DND-41 (cell line): ENCODE measurements at places on chromosomes 1 and 21.

GRCh38 chr21:33852485-33852884 is 63.1 kb downstream of the ATP5PO start:
- no peak overlapping the region for H3K27ac ChIP-seq
- H3K27me3 ChIP-seq: no peaks in the 10 kb centered on the region
- H3K4me1 ChIP-seq: no peaks in the 10 kb centered on the region
- no peak for DNase-seq

DNA sequence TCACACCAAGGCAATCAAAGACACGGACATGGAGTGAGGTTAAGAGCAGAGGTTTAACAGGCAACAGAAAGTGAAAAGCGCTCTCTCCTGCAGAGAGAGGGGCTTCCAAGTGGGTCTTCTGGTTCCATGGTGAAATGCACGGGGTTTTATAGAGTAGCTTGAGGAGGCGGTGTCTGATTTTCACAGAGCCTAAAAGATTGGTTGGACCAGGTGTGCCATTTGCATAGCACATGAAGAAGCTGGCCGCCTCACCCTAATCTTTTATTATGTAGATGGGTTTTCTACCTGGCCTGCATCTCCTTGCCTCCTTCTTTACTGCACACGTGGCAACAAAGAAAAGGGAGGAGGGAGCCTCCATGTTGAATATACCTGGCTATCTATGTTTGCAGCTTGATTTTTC is 197.3 kb downstream of the RYR2 start:
- no peak for DNase-seq
- no peaks in the 10 kb centered on the region for H3K27me3 ChIP-seq
- no peak overlapping the region for H3K4me3 ChIP-seq
- no peaks in the 10 kb centered on the region for H3K4me1 ChIP-seq
- H3K36me3 ChIP-seq: no peaks in the 10 kb centered on the region

DNA sequence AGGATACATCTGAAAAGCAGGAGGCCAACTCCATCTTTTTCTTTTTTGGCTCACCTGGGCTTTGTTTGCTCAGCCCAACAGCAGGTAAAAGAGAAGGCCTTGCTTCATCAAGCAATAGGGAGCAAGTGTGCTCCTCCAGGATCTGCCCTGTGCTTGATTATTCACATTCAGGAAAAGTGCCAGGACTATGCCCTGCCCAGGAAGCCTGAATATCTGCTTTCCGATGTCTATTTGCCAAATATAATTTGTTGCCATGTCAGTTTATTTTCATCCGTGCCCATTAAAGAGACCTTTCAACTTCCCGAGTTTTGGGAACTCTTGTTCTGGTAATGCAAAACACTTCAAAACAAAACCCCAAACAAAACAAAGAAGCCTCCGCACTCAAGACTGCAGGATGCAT is 185.3 kb downstream of the CDC7 start:
- DNase-seq: no peak
- no peak overlapping the region for H3K27ac ChIP-seq
- H3K27me3 ChIP-seq: no peaks in the 10 kb centered on the region
- H3K4me3 ChIP-seq: no peak overlapping the region

DNA sequence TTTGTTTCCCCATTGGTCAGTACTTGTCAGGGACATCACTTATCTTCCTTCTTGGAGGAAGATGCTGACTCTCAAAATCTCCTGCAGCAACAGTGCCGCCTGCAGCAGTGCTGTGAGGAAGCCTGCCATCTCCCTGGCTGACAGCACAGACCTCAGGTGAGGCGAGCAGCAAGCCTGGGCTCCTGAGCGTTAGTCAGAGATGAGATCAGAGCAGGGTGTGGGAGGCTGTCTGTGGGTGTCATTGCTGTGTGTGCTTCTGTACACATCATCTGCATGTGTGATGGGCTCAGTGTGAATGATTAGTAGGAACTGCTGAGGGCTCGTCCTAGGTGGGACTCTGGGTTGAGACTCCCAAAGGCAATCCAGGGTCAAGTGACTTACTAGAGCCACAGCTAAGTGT is 6.1 kb downstream of the STRIP1 start:
- peaks cover 12% of the 10 kb centered on the region for H3K4me1 ChIP-seq
- DNase-seq: no peak
- H3K27me3 ChIP-seq: no peaks in the 10 kb centered on the region
- no peak overlapping the region for H3K27ac ChIP-seq

DNA sequence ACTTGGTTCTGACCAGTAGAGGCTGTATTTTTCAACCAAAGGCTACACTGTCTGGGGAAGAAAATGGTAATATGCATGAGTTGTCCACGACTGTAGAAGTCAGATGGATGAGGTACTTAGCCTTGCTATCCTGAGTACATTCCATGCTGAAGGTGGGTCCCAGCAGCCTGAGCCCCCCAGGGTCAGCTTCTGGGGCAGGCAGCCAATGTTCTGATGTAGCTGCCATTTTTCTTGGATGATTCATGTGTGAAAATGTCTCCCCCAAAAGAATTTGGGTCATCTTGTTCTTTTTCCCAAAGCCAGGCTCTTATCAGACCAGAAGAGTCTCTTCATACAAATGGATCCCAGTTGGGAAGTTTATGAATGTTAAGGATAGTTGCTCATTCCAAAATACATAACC is 172.2 kb upstream of the UBE2U start:
- no peaks in the 10 kb centered on the region for H3K27me3 ChIP-seq
- H3K27ac ChIP-seq: no peak overlapping the region
- no peak overlapping the region for H3K4me3 ChIP-seq
- H3K4me1 ChIP-seq: no peaks in the 10 kb centered on the region
- DNase-seq: no peak

DNA sequence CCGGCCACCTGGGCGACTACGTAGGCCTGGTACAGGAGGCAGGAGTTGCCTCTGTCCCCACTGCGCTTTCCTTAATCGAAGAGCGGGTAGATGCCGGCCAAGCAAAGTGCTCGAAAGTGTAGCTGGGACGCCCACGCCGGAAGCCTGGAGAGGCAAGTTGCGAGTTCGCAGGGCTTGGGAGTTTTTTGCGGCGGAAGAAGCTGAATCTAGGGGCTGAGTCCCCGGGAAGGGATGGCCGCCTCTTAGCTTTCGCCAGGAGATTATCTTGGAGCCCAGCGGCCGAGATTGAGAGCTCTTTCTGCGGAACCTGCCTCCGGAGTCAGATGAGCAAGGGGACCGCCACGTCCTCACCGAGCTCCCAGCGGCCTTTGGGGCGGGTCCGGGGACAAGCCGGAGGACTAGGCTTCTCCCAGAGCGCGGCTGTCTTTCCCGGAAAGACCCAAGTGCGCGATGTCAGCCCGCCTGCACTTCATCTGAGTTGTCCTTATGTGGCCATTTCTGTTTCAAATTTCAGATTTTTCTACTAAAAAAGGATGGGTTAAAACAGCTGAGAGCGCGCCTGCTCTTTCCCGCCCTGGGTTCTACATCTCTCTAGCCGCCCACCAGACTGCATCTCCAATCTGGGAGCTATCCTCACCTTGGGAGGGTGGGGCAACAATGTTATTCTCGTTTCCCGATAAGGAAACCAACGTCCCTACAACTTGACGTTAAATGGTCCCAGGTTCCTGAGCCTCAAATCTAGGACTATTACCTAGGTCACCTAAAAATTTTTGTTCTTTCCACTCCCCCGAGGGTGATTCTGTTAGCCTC is 12.4 kb upstream of the TBX15 start:
- H3K4me1 ChIP-seq: no peaks in the 10 kb centered on the region
- no peak overlapping the region for H3K4me3 ChIP-seq
- H3K27ac ChIP-seq: no peak overlapping the region
- H3K36me3 ChIP-seq: no peaks in the 10 kb centered on the region

GRCh38 chr1:156640842-156641706 is 843 bp upstream of the BCAN start:
- no peaks in the 10 kb centered on the region for H3K36me3 ChIP-seq
- peaks cover 18% of the 10 kb centered on the region for H3K27me3 ChIP-seq
- no peak overlapping the region for H3K4me3 ChIP-seq
- no peak overlapping the region for H3K27ac ChIP-seq
- no peak for DNase-seq

GRCh38 chr1:76160225-76160624 is 85.7 kb downstream of the ST6GALNAC3 start:
- H3K27me3 ChIP-seq: no peaks in the 10 kb centered on the region
- no peak overlapping the region for H3K4me3 ChIP-seq
- no peaks in the 10 kb centered on the region for H3K4me1 ChIP-seq
- H3K27ac ChIP-seq: no peak overlapping the region
- H3K36me3 ChIP-seq: no peaks in the 10 kb centered on the region

GRCh38 chr1:22611530-22611947 is 24.9 kb upstream of the C1QA start:
- no peaks in the 10 kb centered on the region for H3K4me1 ChIP-seq
- H3K27me3 ChIP-seq: no peaks in the 10 kb centered on the region
- H3K36me3 ChIP-seq: no peaks in the 10 kb centered on the region
- peak; percentile 71 for DNase-seq
- no peak overlapping the region for H3K27ac ChIP-seq

DNA sequence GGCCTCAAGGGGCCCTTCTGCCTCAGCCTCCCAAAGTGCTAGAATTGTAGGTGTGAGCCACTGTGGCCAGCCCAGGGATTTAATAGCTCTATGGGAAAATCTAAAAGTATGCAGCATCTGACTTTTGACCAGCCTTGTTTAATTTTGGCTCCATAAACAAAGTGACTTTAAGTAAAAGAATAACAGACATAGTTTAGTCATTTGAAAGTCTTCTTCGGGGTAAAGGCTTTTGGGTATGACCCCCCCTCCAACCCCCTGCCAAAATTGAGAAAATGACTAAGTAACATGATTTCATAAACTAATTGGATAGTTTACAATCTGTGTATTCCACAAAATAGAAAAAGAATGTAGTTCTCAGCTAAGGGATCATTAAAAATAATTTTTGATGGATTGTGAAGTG is 17.0 kb downstream of the GPBP1L1 start:
- peaks cover 20% of the 10 kb centered on the region for H3K36me3 ChIP-seq
- H3K4me1 ChIP-seq: no peaks in the 10 kb centered on the region
- no peaks in the 10 kb centered on the region for H3K27me3 ChIP-seq
- DNase-seq: no peak
- H3K27ac ChIP-seq: no peak overlapping the region
- H3K4me3 ChIP-seq: no peak overlapping the region

DNA sequence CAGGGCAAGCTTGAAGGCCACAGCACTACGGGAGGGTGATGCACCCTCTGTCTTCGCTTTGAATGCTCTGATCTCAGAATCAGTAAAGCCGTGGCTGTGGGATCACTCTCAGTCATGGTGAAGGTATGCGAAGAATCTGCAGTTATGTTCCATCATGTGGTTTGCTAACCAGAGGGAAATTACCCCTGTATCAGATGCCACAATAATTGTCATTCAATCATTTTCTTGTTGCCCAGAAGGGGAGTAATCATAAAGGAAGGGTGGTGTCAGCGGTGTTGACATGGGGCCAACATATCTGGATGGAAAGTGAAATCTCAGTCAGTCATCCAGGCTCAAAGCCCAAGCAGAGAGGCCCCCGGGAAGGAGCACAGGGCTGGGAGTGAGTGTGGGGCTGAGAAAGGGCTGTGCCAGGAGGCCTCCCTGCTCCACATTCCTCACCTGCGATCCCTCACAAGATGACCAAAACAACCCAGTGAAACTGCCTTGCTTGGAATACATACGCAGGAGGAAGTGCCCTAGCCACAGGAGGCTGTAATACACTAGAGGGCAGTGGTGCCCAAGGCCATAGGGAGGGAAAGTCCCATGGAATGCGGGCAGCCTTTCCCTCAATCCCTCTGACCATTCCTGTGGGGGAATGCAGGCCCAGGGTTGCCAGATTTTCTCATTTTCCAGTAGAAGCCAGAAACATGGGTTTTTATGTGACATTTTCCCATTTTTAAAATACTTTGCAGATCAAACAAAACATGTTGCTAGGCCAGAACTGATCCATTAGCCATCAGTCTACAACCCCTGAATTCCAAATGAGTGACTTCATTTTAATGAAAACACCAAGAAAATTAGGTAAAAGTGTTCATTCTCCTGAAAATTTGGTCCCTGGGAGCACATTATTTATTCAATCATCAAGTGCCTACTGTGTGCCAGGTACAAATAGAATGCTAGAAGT is 95.7 kb upstream of the VANGL1 start:
- H3K27ac ChIP-seq: no peak overlapping the region
- DNase-seq: no peak
- H3K4me1 ChIP-seq: no peaks in the 10 kb centered on the region
- peaks cover 14% of the 10 kb centered on the region for H3K27me3 ChIP-seq
- no peaks in the 10 kb centered on the region for H3K36me3 ChIP-seq

- peaks cover 16% of the 10 kb centered on the region; the same call in 1 of the 2 replicates for H3K4me1 ChIP-seq
- H3K36me3 ChIP-seq: no peaks in the 10 kb centered on the region
- H3K27me3 ChIP-seq: no peaks in the 10 kb centered on the region
- DNase-seq: no peak
- H3K27ac ChIP-seq: no peak overlapping the region
These were observed 60.2 kb downstream of the FASLG start for GRCh38 chr1:172719066-172719627.

DNA sequence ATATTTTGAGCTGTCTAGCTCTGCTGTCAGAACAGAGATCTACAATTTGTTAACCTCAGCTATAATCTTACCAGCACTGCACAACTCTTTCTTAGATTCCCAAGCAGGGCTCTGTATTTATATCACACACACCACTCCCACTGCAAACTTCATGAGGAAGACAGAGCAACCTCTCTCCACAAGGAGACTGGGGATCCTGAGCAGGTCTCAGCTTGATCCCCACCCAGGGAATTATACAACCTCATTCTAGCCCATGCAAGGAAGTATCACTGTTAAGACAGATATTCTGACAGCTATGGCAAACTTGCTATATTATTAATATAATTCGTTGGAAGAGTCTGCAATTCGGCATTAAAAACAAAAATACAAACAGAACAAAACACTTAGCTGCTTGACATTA is 40.4 kb downstream of the EGLN1 start:
- no peak overlapping the region for H3K4me3 ChIP-seq
- DNase-seq: no peak
- no peaks in the 10 kb centered on the region for H3K27me3 ChIP-seq
- no peak overlapping the region for H3K27ac ChIP-seq
- H3K4me1 ChIP-seq: no peaks in the 10 kb centered on the region

GRCh38 chr1:245715291-245715701 is 560.5 kb downstream of the KIF26B start:
- DNase-seq: no peak
- H3K27me3 ChIP-seq: no peaks in the 10 kb centered on the region
- H3K27ac ChIP-seq: no peak overlapping the region
- H3K36me3 ChIP-seq: no peaks in the 10 kb centered on the region
- H3K4me3 ChIP-seq: no peak overlapping the region
- H3K4me1 ChIP-seq: no peaks in the 10 kb centered on the region

DNA sequence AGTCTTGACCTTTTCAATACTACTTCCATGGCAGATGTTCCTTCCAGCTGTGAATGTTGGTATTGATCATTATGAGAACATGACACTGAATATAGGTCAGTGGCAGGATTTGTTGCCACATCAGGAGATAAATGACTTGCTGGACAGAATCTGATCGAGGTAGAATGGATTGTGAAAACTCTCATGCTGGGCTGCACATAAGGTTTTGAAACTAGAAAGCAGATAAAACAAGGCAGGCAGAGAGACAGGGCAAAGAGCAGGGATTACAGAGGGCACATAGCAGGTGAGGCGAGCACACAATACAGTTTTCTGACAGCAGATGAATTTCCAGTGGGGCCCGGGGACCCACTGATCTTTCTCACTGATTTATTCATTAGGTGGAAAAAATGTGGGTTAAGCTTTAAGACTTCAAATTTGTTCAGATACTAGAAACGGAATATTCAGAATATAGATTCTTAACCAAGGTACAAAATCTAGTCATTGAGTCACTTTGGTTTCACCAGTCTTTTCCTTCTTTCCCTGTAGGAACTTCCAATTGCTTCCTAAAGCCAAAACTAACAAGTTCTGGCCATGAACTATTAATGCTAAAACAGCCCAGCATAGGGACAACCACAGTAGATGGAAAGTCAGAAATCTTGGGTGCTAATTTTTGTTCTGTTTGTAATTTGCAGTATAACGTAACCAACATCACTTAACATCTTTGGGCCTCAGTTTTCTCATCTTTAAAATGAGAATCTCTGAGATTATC is 296.0 kb upstream of the PTBP2 start:
- no peaks in the 10 kb centered on the region for H3K4me1 ChIP-seq
- no peak overlapping the region for H3K27ac ChIP-seq
- no peak for DNase-seq
- no peaks in the 10 kb centered on the region for H3K36me3 ChIP-seq
